ENCODE measurements at places on chromosomes 1 and 21.

- DNase-seq, result no peak
Measured at GRCh38 chr1:201136355-201137023, 9.5 kb upstream of the ASCL5 start.

DNA sequence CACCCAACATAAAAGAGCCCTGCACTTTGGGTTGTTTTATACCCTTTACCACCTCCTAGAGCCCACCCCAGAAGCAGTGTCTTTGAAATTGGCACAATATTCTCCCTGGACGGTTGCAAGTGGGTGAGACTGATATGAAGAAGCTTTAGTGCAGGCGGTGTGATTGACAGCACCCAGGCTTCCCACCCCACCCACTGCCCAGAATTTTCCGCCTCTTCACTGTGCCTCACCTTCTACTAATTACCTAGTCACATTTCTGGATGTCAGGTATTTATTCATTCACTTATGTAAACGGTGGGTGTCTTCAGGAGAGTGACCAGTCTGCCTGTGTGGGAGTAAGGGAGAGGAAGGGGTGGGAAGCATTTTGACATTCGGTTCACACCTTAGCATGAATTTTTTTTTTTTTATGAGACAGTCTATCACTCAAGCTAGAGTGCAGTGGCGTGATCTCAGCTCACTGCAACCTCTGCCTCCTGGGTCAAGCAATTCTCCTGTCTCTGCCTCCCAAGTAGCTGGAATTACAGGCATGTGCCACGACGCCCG, 1.7 kb upstream of the FAM89A start:
- no peak for DNase-seq

GRCh38 chr1:226884116-226884625, 13.8 kb downstream of the PSEN2 start:
- DNase-seq, result no peak

DNA sequence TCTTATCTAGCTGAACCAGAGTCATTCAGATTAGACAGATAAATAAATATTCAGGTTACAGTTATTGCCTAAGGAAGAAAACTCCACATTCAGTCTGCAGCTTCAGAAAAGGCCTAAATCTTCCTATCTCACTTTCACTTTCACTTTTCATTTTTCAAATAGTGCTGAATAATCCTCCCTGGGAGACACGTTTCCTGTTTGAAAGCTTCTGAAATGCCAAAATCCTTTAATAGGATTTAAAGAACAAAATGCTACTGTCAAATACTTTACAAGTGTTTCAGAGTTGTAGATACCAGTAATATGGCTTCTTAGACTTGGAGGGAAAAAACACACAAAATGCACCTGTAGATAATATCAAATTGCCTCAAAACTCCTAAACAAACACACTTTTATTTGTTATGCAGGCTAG, 3.9 kb downstream of the PSMB2 start:
- no peak for DNase-seq

- DNase-seq, result no peak
Measured at GRCh38 chr1:206736878-206737728, 33.5 kb upstream of the IL19 start.

GRCh38 chr21:42836767-42837301, 42.5 kb downstream of the WDR4 start:
- DNase-seq, result no peak

- no peak for DNase-seq
Measured at GRCh38 chr1:92411511-92411910, 75.2 kb downstream of the GFI1 start.

DNA sequence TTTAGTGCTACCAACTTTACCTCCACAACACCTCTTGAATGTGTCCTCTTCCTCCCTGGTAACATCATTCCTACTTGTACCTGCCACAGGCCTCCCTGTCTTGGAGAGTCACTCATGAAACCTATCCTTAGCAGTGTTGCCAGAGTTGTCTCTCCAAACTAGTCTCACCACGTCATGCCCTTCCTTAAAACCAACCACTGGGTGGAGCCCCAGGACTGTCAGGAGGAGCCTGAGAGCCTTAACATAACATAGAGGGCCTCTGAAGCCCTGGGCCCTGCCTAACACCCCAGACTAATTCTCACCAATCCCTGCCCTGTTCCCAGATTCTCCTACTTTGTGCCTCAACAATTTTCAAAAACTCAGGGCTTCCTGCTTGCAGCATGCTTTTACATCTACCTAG, 65.3 kb downstream of the ZNF697 start:
- peak; percentile 30 for DNase-seq

DNA sequence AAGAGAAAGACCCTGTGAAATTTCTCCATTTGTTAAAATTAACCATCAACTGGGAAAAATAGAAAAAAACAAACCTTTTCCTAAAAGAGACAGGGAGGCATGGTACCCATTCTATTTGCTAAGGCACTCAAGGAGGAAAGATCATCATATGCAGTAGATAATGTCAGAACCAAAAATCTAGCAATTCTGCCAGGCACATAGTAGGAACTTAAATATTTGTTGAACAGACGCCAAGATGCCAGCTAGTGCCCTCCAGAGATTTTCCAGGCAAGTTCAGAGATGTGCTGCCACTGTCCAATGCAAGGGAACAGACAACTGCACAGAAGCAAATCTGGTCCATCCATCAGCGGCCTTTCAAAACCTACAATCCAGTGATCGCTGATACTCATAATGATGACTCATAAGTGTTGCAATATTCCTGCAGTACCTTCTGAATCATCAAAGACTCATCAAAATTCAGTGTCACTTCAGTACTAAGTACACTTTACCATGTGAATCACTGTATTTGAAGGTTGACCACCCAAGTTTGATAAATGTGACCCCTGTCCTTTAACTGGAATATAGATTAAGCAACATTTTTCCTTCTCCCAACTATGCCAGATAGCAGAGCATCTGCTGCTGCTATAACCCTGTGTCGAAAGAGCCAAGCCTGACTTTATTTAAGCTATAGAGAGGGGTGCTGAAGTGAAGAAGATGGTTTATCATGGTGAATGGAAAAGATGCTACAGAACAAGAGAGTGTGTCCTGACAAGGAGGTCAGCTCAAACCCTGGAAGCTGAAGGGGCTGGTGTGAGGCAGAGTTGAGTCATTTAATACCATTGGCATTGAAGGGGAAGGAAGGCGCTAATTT, 99.1 kb downstream of the MT1HL1 start:
- DNase-seq, result no peak

GRCh38 chr1:17405898-17406759, 33.3 kb downstream of the RCC2 start:
- peak; percentile 14 for DNase-seq

DNA sequence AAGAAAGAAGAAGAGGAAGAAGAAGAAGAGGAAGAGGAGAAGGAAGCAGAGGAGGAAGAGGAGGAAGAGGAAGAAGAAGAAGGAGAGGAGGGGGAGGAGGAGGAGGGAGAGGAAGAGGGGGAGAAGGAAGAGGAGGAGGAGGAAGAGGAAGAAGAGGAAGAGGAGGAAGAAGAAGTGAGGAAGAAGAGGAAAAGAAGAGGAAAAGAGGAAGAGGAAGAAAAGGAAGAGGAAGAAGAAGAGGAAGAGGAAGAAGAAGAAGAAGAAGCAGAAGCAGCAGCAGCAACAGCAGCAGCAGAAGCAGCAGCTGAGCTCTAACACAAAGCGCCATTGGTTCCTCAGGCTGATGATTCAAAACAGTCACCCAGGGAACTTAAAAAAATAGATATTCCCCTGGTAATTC, 34.0 kb downstream of the DNAI4 start:
- no peak for DNase-seq

- DNase-seq, result no peak
Measured at GRCh38 chr1:183209533-183210158, 23.6 kb downstream of the LAMC2 start.

DNA sequence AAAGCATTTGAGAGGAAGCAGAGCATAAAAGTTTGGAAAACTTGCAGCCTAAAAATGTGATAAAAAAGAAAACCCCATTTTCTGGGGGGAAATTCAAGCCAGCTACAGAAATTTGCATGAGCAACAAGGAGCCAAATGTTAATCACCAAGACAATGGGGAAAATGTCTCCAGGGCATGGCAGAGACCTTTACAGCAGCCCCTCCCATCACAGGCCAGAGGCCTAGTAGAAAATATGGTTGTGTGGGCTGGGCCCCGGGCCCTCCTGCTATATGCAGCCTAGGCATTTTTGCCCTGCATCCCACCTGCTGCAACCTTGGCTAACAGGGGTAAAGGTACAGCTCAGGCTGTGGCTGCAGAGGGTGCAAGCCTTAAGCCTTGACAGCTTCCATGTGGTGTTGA, 299.6 kb upstream of the NCAM2 start:
- no peak for DNase-seq

DNA sequence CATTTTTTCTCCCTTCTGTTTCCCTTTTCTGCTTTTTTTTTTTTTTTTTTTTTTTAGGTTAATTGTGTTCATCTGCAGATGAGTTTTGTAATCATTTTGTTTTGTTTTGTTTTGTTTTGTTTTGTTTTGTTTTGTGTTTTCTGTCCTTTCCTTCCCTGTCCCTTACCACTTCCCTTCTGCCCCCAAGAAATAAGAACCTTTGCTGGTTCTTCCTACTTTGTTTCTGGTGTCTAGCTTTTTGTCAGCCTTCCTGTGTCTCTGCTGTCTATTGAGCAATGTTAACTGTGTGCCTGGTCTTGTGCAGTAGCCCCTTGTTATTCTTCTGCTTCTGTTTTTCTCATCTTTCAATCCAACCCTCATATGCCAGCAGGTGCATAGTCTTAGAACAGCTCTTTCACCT, 46.0 kb downstream of the MPZL1 start:
- DNase-seq, result no peak

Measured in hippocampal formation (tissue), 2 donors.